Activated CD4-positive, alpha-beta T cell treated with anti-CD3 and anti-CD28 coated beads, Interleukin-10, Interleukin-2, amounts not matched to agents 100 ng/mL and 50 ng/mL, durations not matched to agents 16 hours and 8 hours (primary cell): ENCODE measurements at places on chromosomes 4 and X.
A peak's percentile ranks its signal among the peaks of the same experiment; 100 is the strongest.

DNA sequence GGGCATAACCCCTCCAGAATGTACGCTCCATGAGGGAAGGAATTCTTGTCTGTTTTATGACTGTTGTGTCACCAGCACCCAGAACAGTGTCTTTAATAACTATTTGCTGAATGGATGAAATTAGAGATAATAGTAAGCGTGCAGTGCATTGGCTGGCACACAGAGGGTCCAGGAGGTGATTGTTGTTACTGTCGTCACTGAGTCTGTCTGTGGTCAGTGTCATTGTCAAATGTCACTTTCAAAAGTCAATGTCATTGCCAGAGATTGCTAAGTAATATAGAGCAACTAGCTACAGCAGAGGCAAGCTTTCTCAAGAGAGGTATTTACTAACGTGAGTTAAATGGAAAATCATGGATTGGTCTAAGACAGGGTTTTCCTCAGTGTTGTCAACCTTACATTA, 70.7 kb downstream of the ARHGEF38 start:
- no peak for DNase-seq

- DNase-seq = peak; percentile 12
These were observed 1.4 kb downstream of the BCAP31 start for GRCh38 chrX:153722704-153723350.

DNA sequence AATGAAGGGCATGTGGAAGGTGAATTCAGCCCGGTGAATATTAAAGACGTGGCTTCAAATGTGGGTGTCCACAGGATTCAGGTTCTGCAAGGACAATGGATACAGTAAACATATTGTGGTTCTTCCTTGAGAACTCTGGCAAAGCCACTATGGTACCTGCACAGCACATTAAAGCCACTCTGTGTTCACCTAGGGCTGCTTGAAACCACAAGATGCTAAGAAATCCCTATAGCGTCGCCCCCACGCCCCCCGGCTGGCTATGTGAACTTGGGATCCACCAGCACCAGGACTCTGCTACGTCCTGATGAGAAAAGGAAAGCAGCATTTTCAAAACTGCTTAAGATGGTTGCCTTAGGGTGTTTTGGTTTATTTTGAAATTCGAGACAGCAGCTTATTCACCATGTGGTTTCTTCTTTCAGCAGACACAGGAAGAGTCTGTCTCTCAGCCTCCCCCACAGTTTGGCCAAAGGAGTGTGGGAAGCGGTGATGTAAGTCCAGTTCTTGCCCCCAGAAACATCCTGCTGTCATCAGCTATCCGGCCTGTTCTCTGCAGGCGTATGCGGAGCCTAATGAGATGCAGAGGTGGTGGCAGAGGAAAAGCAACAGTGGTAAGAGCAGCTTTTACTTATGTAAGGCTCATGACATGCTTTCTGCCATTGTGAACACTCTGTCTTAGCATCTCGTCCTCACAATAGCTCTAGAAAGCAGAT, 111.5 kb downstream of the AFAP1 start:
- peak; percentile 81 for DNase-seq

DNA sequence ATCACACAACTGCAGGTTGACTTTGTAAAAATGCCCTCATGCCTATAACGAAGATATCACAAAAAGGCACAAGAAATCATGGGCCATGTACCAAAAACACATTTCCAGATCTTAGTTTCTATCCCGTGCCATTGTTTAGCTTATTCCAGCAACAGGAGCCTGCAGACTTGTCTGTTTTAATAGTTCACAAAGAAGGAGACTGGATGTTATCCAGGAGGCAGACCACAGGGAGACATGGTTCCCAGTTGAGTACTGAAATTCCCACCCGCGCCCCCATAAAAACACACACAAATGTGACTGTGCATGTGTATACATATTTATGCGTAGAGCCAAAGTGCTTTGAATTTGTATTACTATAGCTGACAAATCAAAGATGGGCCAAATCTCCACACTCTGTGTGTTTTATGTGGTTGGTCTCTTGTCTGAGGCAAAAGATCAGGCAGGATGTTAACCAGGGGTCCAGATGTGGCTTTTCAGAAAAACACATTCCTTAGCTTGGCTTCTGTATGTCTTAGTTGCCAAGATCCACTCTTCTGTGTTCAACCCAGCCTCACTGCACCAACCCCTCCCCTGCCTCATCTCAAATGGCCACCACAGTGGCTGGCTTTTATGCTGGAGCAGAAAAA, 469.2 kb upstream of the DIPK2B start:
- no peak for DNase-seq

GRCh38 chr4:145881989-145882388, 56.6 kb downstream of the ZNF827 start:
- DNase-seq = no peak

GRCh38 chr4:30776921-30777415, 56.8 kb downstream of the PCDH7 start:
- DNase-seq = no peak

GRCh38 chr4:158865520-158866177, 96.8 kb downstream of the FNIP2 start:
- peak; percentile 30 for DNase-seq

DNA sequence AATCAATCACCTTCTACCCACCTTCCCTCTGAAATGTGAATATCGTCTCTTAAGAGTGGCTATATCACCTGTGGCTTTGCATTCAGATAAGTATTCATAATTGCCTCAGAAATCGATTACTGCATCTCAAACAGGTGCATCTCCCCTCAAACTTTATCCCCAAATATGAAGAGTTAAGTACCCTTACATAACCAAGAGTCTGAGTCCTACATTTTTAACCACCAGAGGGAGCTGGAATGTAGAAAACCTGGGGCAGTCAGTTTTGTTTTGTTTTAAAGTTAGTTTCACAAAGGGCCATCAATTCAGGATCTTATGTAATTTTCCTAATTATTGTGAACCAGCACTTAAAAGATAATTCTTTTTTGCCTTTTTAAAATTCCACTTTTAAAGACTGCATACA, 5.7 kb downstream of the TCEANC start:
- DNase-seq = peak; percentile 61

DNA sequence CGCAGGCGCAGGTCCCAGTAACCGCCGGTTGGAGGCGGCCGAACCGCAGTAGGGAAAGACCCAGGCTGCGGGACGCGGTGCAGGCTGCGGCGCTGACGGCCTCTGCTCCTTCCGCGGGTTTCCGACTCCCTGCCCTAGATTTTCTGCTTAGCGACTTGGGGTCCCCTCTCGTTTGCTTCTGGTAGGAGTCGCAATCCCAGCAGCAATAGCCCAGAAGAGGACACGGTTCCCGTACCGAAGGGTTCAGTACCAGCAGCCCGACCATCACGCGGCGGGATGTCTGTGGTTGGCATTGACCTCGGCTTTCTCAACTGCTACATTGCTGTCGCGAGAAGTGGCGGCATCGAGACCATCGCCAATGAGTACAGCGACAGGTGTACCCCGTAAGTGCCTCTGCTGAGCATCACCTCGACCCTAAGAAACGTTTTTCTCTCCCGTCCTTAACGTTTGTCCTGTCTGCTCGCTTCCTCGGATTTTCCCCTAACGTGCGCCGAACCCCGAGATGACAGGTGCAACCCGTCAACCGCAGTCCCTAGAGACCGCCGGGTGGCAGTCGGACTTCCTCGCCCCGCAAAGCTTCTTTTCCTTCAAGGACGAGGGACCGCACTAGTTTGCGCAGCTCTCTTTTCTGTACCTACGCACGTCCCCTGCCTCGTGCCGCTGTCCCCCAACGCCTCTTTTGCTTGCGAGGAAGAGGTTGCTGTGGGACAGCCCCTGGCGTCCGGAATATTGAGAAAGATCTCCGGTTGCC, at the start of gene HSPA4L:
Gene HSPA4L, plus strand, starts transcription at position 48 of the 751 bp plus-strand sequence. Its CDS starts 229 bp downstream, at position 277.
- peak; percentile 48 for DNase-seq

DNA sequence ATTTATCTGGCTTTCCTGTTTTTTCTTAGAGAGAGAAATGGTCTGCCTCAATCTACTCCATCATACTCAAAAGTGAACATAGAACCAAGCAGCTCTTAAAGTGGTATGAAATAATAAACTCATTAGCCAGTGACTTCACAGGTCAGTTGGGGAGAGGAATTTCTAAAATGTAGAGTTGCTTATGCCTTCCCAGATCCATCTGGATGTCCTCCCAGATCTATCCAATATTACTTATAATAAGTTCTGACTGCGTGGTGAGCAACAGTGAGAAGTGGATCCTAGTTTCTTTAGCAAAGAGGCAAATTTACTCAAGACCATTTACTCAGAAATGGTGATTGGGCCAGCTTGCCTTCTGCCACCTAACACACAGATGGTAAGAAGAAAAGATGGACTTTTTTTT, 748.0 kb downstream of the PCDH18 start:
- DNase-seq = no peak

GRCh38 chr4:62018537-62018936, 818.4 kb downstream of the ADGRL3 start:
- DNase-seq = no peak

DNA sequence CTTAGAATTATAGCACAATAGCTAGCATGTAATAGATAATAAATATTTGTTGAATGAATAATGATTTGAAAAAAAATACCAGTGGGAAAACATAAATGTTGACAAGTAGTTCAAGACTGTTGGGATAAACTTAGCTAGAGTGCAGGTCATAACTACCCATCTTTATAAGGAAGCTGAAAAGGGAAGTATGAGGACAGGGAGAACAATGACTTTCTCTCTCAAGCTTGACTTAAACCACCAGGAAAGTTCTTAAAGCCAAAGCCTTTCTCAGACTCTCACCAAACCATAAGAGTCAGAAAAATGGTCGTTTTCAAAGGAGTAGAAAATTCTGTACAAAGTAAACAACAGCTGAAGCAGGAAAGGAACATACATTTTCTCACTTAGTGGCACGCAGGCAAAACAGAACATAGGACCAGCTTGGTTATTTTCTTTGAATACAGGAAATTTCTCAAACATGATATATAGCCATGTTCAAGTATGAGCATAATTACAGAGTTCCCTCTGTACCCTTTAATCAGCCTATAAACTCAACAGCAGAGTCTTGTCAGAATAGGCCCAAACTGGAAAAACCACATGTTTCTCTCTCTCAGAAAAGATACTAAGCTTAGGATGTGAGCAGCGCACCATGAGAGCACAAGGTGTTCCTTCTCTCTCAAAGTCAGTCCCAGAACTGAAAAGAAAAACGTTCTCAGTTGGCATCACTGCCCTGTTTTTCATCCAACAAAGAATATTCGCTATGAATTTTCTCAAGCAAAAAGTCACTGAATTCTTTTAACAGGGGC, 28.7 kb downstream of the MAPK10 start:
- no peak for DNase-seq

DNA sequence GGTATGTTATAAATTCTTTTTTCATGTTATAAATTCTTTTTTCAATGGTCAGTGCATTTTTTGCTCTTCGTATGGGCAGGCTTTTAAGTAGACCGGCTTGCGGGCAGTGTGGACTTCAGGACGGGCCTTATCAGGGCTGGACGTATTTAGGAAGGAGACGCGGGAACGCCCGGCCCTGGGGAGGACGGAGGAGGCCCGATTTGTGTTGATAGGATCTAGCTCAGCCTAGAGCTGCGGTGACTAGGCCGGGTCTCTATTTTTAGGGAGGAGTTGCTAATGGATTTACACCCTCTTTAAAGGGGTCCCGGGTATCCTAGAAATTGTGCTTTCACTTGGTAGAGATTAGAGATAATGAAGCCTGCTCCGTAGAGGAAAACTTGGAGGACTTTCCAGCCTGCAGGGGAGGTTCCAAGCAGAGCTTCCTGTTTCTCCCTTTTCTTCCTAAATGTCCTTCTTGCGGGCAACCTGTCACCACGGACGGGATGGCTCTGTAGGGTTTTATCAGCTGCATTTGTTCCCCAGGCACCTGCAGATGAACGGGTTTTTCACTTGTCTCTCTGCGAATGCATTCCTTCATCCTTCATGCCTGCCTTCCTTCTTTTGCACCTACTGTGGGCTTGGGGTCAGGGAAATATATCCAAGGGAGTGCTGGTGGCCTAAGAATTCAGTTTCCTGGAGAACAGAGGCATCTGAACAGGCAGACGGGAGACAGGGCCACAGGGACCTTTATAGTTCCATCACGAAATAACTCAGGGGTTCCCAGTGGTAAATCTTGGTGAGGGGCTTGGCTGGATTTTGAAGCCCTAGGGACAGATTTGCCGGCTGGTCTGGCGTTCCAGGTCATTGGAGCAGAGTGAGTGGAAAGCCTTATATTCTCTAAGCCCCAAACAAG, 1.4 kb downstream of the CD99 start:
- DNase-seq = peak; percentile 31

- DNase-seq = no peak
These were observed 8.7 kb downstream of the PYURF start for GRCh38 chr4:88514557-88515511.

DNA sequence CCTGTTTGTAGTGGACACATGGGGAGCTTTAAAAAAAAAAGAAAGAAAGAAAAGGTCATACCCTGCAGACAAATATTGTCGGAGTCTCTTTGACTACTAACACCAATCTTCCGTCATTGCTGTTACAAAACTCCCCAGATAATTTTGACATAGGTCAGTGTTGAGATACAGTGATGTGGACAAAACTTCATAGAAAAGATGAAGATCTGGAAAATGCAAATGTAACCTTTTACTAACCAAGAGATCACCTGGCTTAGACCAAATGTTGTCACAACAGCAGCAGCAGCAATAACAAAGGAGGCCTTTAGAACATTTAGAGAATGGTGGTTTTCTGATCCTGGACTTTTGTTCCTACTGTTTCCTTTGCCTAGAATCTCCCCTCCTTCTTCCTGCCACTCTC, 8.1 kb upstream of the COMMD8 start:
- DNase-seq = no peak

- no peak for DNase-seq
These were observed 1674.0 kb upstream of the PCDH7 start for GRCh38 chr4:29046186-29046585.

- peak; percentile 40 for DNase-seq
These were observed 307.8 kb upstream of the GIMD1 start for GRCh38 chr4:106676173-106676921.

- DNase-seq = no peak
These were observed 4.2 kb downstream of the TLL1 start for GRCh38 chr4:165877286-165877685.

- DNase-seq = peak; percentile 8
These were observed 8.3 kb downstream of the NDP start for GRCh38 chrX:43964936-43965335.

GRCh38 chr4:572594-572993, 3.5 kb downstream of the TMEM271 start:
- no peak for DNase-seq

GRCh38 chr4:68271851-68272357, 26.4 kb upstream of the TMPRSS11B start:
- DNase-seq = peak; percentile 38

DNA sequence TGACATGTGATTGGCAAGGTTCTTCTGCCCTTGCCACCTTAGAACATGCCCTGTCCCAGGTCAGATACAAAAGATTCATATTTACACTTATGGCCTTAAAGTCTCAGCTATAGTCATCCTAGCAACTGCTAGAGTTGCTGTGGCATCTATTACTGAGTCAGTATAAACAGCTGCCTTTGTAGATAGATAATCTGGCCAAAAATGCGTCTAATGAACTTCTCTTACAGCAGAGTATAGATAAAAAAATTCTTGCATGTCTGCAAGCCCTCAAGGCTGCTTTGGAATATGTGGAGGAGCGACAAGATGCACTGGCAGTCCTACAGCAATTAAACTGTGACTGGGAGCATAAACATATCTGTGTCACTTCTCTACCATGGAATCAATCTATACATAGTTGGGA, 1209.7 kb upstream of the PABPC4L start:
- no peak for DNase-seq

GRCh38 chr4:179855469-179855868, 2387.7 kb upstream of the TENM3 start:
- DNase-seq = no peak

- no peak for DNase-seq
These were observed 131.3 kb downstream of the FAAH2 start for GRCh38 chrX:57417827-57418226.

GRCh38 chr4:126526335-126526734, 1106.4 kb upstream of the INTU start:
- no peak for DNase-seq
